RKO (cell line): ENCODE measurements at places on chromosomes 7 and 10.

GRCh38 chr10:21169271-21169670 lies 272.2 kb upstream of the NEBL start:
- DNase-seq: no peak

DNA sequence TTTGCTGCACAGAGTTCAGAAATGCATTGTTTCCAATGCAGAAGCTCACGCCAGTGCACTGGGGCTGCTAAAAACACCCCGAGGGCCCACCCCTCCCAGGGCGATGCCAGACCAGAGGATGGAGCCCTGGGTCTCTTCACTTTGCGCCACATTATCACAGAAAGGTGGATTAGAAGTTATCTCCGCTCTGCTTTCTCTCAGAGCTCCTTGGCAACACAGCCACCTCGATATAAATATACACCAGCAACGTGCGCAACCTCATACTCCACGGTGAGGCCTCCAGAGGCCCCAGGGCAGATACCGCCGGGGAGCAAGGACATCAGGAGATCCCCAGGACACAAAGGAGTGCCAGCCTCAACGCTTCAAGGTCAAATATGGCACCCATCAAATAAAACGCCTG lies 121.0 kb upstream of the TBX20 start:
- no peak for DNase-seq

DNA sequence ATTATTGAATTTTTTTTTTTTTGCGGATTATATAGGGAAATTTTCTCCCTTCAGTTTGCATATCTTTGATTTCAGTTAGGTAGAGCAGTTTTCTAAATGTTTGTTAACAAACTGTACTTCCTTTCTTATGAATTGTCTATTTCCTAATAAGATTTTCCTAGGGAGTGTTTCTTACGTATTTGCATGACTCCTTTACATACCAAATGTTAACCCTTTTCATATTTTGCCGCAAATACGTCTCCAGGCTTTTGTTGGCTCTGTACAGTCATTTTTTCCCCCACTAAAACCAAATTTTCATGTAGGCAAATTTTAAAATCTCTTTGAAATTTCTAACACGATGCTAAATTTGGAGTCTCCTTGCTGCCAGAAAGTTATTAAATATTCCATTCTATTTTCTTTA lies 1.9 kb upstream of the FRAT2 start:
- no peak for DNase-seq

- DNase-seq: peak; percentile 48
These were observed 67.4 kb downstream of the ZNF438 start for GRCh38 chr10:30963992-30964930.

DNA sequence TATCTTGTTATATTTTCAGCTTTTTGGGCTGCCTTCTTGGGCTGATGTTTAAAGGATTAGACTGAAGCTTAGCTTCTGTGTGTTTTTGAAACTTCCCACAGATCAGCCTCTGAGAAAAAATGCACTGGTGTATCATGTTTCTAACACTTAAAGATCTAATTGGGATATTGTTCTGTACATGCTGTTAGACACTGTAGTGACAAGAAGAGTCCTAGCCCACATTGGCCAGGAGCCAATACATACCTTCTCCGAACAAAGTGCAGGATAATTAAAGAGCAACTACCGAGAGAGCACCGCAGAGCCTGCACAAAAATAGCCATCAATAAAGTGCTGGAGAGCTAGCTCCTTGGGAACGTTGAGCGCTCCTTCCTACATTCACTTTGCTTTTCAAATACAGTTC lies 289.4 kb upstream of the SP8 start:
- no peak for DNase-seq

- no peak for DNase-seq
These were observed 72.4 kb downstream of the AGMO start for GRCh38 chr7:15489383-15489782.

DNA sequence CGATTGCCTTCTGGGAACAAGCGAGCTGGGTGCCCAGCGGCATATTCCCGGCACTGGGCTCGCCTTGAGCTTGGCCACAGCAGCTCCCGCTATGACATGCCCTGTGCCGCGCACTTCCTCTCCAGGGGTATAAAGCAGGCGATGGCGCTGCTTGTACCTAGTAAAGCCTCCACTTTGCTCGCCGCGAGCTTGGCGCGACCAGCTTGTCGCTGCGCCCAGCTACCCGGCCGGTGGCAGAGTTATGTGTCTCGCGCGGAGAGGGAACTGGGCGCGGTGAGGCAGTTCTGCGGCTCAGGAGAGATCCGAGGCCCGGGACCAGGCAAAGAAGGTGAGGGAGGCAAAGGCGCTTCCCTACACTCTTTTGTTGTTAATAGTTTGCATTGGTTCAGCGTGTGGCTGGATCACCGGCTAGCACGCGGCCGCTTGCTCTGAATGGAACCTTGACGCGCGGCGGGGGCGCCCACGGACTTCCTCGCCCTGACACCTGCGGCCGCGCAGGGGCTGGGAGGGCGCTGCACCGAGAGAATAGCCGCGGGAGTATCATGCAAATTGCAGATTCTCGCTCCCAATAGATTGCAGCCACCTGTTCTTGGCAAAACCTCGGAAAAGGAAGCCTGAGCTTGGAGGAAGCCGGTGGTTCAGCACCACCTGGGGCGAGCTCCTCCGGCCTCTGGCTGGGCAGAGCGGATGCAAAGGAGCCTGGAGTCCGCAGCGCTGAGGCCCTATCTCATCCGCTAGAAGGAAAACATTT lies 3.0 kb upstream of the BUB3 start:
- no peak for DNase-seq

DNA sequence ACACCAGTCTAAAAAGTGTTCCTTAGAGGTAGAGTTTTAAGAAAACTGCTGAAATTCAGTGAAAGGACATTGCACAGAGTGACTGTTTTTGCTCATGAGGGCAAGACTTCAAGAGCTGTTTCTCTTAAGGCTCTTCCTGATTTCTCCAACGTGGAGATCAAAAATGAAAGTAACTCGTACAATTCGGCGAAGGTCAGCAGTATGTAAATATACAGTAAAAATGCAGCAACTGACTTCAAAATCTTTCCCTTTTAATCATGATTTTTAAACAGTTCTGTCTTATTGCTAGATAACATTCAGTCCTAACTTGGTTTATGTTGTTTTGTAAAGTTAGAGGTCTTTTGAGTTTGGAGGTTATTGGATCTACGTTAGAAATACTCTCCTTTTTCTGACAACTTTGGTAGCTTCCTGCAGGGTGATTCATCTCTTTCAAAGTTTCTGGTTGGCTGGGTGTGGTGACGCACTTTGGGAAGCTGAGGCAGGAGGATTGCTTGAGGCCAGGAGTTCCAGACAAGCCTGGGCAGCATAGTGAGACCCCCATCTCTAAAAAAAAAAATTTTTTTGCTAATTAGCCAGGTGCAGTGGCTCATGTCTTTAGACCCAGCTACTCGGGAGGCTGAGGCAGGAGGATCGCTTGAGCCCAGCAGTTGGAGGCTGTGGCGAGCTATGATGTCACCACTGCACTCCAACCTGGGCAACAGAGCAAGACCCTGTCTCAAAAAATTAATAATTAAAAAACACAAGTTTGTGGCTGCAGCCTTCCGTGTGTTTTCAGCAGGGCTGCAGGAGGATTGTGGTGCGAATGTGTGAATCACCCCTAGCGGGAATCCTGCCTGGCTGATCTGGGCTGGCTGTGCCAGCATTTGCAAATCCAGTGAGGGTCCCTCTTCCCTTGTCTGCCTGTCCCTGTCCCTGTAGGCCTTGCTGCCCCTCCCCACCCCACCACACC lies 29.2 kb upstream of the AP5Z1 start:
- no peak for DNase-seq

- DNase-seq: no peak
These were observed 35.2 kb downstream of the PRSS2 start for GRCh38 chr7:142806022-142806356.

DNA sequence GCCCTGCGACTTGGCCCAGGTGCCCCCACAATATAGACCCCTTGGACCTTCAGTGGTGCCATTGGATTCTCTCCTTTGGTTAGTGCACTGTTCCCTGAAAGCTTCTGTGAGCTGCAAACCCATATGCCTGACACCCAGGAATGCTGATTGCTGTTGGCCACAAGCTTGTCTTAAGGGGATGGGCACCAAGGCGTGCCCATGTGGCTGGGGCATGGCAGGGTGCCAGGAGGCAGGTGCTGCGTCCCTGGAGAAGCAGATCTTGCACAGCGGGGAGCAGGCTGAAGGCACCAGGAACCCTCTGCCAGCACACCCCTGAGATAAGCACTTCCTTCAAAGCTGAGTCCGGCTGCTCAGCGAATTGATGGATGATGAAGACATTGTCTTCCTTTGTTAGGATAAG lies 411.8 kb downstream of the SDK1 start:
- no peak for DNase-seq

GRCh38 chr7:123440101-123440548 lies 94.3 kb downstream of the IQUB start:
- DNase-seq: no peak

DNA sequence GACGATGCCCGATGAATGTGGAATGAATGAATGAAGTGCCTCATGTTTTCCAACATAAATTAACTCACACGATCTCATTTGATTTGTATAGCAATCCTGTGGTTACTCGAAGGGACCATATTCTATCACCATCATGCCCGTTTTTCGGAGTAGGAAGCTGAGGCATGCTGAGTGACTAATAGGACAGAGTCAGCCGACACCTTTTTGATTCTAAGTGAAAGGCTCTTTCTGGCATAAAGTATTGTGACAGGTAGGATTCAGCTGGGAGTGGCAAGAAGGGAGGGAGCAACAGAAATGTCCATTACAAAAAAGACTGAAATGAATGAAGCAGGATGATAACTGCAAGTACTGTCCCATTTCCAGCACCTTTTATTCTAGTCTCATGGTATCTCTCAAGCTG lies 55.7 kb downstream of the KLRG2 start:
- no peak for DNase-seq
